ENCODE measurements at places on chromosomes 11 and 22. TPM values are rescaled to one million over a fixed set of nuclear protein-coding genes. Genes with fewer than 3 reads are reported as not detected.

The SLC3A2 gene
- total RNA-seq: 189 TPM

The KCNK4 gene
- not detected for total RNA-seq

The FLRT1 gene
- total RNA-seq: not detected

The SIPA1 gene
- total RNA-seq: 31.8 TPM

The TIMP3 gene
- 381 TPM for total RNA-seq

The ANKRD49 gene
- 19.6 TPM for total RNA-seq

The IGF2 gene
- total RNA-seq: 14.7 TPM

The GLYATL1 gene
- total RNA-seq: 0.30 TPM

The PHOX2A gene
- total RNA-seq: not detected

The INS gene
- total RNA-seq: not detected

The MPZL2 gene
- total RNA-seq: 52.5 TPM

The PPM1F gene
- 18.3 TPM for total RNA-seq

The GAS2 gene
- 0.54 TPM for total RNA-seq

The PTS gene
- 22.8 TPM for total RNA-seq

The MS4A6A gene
- total RNA-seq: 22.2 TPM

The TSPAN18 gene
- 3.6 TPM for total RNA-seq

The NXPE1 gene
- not detected for total RNA-seq

The RHOD gene
- total RNA-seq: 88.4 TPM

The MAPK8IP2 gene
- 5.2 TPM for total RNA-seq

The MUC6 gene
- total RNA-seq: not detected

The KLHDC7B gene
- not detected for total RNA-seq

The MRGPRE gene
- total RNA-seq: not detected

The NAV2 gene
- total RNA-seq: 15.8 TPM

The TSGA10IP gene
- not detected for total RNA-seq

The HSPB2 gene
- total RNA-seq: 1.5 TPM

The TRIM49 gene
- total RNA-seq: not detected

The KIAA1671 gene
- total RNA-seq: 84.1 TPM

The OR51G1 gene
- total RNA-seq: not detected

The GNAZ gene
- total RNA-seq: 3.6 TPM

The MRGPRX3 gene
- not detected for total RNA-seq

The EFCAB6 gene
- total RNA-seq: 2.3 TPM

The CD3G gene
- total RNA-seq: 0.59 TPM

The KRTAP5-5 gene
- total RNA-seq: not detected

The KLHL35 gene
- total RNA-seq: 3.8 TPM

The MUC5B gene
- total RNA-seq: not detected

The CLDN5 gene
- 94.9 TPM for total RNA-seq

The EMID1 gene
- total RNA-seq: 3.9 TPM

The L3MBTL2 gene
- total RNA-seq: 6.3 TPM

The FOLH1 gene
- total RNA-seq: 1.9 TPM

The NCAPD3 gene
- total RNA-seq: 21.4 TPM

The RFPL1 gene
- not detected for total RNA-seq

The BACE1 gene
- total RNA-seq: 20.0 TPM

The UCP3 gene
- 0.68 TPM for total RNA-seq

The ADM gene
- 117 TPM for total RNA-seq

The ASRGL1 gene
- 4.5 TPM for total RNA-seq

The NXPE2 gene
- total RNA-seq: 0.42 TPM

The ST14 gene
- 107 TPM for total RNA-seq

The SCN3B gene
- total RNA-seq: 5.1 TPM

The TREH gene
- not detected for total RNA-seq

The SCGB1C1 gene
- total RNA-seq: not detected

The OR10G4 gene
- total RNA-seq: not detected
